ENCODE measurements at places on chromosomes 6 and 20.

- DNase-seq: no peak
Measured at GRCh38 chr6:47690214-47690613, 8.2 kb upstream of the ADGRF4 start.

DNA sequence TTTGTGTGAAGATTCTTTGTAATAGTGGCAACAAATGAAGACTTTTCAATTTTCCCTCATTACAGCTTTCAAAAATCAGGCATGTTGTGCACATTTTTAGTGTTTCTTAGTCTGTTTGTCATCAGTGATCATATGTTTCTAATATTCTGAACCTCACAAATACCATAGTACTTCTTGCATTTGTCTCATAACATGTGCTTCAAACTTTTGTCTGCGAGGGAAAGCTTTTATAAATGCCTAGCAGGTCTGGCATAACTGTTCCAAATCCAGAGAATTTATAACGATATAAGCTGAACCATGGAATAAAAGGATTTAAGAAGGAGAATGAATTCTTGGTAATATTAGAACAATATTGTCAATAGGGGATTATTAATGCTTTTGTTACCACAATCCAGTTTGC, 670.2 kb downstream of the RFPL4B start:
- DNase-seq: no peak

- DNase-seq: no peak
Measured at GRCh38 chr6:167907837-167908681, 81.3 kb downstream of the AFDN start.

DNA sequence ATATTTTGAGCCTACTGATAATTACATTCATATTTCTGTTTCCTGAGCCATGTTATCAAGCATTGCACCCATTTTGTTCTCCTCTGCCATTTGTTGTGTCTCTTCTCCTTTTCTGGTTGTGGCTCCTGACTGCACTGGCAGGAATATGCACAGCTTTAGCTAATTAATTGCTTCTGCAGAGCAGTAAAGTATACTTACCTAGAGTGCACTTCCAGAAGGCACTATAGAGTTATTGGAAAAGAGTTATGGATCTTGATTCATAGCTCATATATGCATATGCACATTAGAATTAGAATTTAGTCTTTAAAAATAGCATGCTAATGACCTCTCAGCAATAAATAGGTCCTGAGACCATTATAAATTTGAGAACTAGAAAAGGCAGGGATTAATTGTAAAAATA, 262.6 kb downstream of the NKAIN2 start:
- no peak for DNase-seq

- DNase-seq: no peak
Measured at GRCh38 chr20:53493311-53493857, 100.3 kb downstream of the ZNF217 start.

DNA sequence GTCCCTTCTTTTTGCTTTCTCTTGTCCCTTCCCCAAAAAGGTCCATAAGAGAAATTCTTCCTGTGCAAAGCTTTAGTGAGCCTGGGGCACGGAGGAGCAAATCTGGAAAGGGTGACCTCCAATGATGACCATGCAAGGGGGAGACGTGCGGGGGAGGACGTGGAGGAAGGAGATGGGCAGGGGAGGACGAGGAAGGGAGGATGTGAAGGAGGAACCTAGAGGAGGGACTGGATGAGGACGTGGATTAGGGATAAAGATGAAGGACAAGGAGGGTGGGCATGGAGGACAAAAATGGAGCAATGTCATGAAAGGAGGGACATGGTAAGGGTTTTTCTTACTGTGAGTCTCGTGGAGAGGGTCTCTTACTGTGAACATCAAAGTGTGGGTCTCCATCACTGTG, 139.5 kb downstream of the ERMARD start:
- no peak for DNase-seq

- DNase-seq: no peak
Measured at GRCh38 chr20:22055981-22056380, 350.5 kb downstream of the PAX1 start.

- DNase-seq: no peak
Measured at GRCh38 chr6:97689078-97689754, 406.2 kb upstream of the MMS22L start.

DNA sequence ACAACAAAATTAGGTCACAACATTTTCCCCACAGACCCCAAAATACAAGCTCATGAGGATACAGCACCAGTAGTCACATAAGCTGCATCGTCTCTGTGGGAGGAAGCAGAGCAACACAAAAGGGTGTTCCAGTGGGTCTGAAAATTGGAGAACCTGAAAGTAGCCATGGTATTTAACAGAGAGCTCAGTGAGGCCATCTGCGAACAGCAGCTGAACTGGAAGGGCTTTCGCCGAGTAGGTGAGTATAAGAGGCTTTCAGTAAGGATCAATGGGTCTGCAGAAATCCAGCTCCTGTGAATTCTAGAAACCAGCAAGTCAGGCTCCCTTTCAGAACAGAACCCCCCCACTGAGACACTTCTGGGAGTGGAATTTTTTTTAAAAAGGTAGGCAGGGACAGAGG, 120.0 kb upstream of the RREB1 start:
- no peak for DNase-seq

- DNase-seq: no peak
Measured at GRCh38 chr20:53517146-53517545, 76.5 kb downstream of the ZNF217 start.

- DNase-seq: no peak
Measured at GRCh38 chr6:143074670-143075318, 14.1 kb downstream of the AIG1 start.

- no peak for DNase-seq
Measured at GRCh38 chr20:43774754-43775153, 48.0 kb upstream of the GTSF1L start.

GRCh38 chr6:81820980-81821379, 68.5 kb upstream of the TENT5A start:
- DNase-seq: no peak

Data from thoracic aorta (tissue), 2 donors.